ENCODE measurements at places on chromosomes 4 and X.

DNA sequence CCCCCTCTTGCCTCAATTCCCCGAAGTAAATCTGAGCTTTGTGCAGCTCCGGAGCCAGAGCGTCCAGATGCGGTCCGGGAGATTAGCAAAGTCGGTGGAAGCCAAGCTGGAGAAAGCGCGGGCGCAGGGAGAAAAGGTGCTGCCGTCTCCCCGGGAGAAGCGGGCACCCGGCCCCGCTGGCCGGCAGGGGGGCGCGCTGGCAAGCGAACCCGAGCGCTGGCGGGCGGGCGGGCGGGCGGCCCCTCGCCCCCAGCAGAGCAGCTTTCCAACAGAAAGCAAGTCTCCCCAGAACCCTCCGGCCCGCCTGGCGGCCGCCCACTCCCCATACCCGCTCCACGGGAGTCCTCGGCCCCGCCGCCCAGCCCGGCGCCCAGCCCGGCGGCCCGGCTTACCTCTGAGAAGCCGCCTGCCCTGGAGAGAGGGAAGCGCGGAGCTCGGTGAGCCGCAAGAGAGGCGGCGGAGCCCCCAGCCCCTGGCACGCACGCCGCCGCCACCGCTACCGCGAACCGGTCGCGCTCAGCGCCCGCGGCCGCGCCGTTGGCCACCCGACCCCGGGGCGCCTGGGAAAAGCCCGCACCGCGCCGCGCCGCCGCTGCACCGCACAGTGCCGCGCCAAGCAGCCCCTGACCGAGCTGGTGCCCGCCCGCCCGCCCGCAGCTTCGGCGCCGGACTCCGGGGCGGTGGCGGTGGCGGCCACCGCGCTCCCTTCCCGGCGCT is 529 bp upstream of the CITED1 start:
- no peak for DNase-seq

- no peak for DNase-seq
Observed at GRCh38 chr4:27702730-27703431, 842.2 kb downstream of the STIM2 start.

DNA sequence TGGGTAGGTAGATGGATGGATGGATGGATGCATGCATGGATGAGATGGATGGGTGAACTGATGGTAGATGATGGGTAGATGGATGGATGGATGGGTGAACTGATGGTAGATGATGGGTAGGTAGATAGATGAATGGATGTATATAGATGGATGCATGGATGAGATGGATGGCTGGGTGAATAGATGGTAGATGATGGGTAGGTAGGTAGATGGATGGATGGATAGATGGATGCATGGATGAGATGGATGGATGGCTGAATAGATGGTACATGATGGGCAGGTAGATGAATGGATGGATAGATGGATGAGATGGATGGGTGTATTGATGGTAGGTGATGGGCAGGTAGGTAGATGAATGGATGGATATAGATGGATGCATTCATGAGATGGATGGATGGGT is 15.1 kb upstream of the SLC25A6 start:
- no peak for DNase-seq

GRCh38 chr4:17807446-17807845 is 3.1 kb downstream of the DCAF16 start:
- no peak for DNase-seq

DNA sequence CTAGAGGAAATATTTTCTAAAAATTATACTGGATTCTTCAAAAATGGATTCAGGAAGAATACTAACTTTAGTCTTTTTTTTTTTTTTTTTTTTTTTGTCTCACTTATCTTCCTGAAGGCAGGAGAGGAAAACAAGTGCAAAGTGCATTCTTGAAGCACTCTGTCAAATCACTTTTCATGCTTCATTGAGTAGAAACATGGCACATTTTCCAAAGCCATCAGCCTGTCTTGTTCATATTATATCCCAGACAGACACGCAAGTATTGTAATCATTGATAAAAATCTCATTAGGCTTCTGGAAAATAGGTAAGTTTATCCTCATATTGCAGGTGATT is 1.2 kb downstream of the BBS12 start:
- no peak for DNase-seq

GRCh38 chr4:26050671-26051070 is 136.7 kb downstream of the SMIM20 start:
- no peak for DNase-seq

DNA sequence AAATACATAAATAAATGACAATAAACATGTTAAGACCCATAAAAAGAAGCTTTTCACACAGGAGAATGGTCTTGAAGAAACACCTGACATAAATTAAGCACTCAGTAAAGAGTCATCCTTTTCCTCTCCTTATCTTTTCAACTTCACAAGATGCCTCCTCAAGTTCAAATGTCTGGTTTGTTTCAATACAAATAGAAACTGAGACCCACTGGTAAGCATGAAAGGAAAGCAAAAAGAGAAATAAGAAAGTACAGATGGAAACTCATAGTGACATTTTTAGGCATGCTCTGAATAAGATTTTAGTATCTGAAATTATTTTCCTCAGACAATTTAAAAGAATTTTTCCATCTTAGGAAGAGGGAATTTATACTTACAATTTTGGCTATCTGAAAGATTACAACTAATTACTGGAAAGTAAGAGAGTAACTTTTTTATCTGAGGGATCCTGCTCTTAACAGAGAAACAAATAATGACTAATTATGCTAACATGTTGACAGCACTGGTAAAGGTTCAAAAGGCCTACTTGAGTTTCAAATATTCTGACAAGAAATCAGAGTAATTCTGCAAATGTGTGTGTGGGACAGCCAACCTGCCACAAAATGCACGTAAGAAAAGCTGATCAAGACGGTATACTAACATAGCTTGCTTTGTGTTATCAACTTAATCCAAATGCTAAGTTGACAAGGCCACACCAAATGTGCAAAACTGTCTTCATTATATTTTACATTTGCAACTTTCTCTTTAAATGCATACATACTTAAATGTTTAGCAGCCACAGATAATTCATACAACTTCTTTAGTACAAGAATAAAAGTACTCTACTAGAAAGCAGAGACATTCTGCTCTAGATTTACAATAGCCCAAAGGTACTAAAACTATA is 113.0 kb downstream of the IQCM start:
- DNase-seq = no peak

DNA sequence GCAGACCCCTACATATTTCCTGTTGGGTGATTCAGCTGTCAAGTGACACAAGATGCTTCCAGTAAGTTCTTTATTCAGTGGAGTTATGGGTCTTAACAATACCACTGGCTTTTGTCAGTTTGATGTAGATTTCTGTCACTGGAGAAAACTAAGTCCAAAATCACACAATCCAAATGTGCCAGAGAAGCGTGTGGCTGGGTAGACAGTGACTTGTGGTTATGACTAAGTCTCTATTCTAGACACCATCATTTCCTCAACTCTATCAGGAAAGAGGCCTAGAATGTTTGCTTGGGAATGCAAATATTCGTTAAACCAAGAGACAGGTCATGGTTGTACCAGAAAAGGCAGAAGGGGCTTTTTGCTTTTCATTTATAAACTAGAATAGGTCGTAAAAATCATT is 54.4 kb upstream of the HS3ST1 start:
- DNase-seq = no peak

DNA sequence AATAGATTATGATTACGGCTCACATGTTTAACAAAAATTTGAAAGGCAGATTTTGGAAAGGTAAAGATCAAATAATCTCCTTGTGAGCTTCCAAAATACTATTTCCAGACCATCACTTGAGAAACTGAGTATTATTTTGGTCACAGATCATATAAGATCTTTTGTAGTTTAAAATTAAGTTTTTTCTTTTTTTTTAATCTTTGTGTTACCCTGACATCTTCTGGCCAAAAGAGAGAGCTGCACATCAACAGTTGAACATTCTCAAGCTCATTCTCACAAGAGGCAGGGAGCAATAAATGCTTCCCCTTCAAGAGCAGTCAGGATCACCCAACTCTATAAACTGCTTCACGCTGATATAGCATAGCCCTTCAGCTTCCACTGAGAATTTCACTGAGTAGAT is 15.9 kb downstream of the TMEM192 start:
- DNase-seq = no peak

GRCh38 chr4:3911252-3911856 is 145.2 kb downstream of the ADRA2C start:
- DNase-seq = no peak

Measured in stimulated activated CD4-positive, alpha-beta T cell treated with anti-CD3 and anti-CD28 coated beads, Interleukin-15, amount 100 ng/mL, for 1 hour (primary cell).